Keratinocyte (primary cell): ENCODE measurements at places on chromosomes 7 and 10. TPM values are rescaled to one million over a fixed set of nuclear protein-coding genes. Genes with fewer than 3 reads are reported as not detected.

GRCh38 chr7:31864646-31865045 is 177.6 kb downstream of the PPP1R17 start:
- H3K27me3 ChIP-seq: no peaks in the 10 kb centered on the region
- no peak overlapping the region for H3K27ac ChIP-seq
- H3K36me3 ChIP-seq: no peaks in the 10 kb centered on the region
- H3K4me1 ChIP-seq: no peaks in the 10 kb centered on the region

DNA sequence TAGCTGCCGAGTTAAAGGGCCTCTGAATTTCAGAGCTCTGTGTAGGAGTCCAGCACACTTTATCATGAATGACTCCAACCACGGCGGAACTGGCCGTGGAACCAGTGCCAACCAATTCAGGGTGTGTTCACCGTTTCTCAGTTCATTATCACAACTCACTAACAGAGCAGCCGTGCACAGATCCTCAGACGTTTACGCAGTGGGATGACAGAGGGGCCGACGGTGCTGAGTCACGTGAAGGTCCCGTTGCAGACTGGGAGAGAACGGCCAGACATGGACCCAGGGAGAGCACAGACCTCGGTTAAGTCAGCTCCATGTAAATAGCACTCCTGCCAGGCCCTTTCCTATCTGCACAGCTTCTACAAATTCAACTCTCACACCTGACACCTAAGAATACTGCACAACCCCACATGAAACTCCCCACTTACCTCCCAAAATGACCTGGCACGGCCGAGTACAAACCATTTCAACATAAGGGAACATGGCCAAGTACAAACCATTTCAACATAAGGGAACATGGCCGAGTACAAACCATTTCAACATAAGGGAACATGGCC is 95.5 kb downstream of the DIP2C start:
- H3K36me3 ChIP-seq: peaks cover 1% of the 10 kb centered on the region
- no peak overlapping the region for H3K4me3 ChIP-seq
- H3K27me3 ChIP-seq: no peaks in the 10 kb centered on the region

DNA sequence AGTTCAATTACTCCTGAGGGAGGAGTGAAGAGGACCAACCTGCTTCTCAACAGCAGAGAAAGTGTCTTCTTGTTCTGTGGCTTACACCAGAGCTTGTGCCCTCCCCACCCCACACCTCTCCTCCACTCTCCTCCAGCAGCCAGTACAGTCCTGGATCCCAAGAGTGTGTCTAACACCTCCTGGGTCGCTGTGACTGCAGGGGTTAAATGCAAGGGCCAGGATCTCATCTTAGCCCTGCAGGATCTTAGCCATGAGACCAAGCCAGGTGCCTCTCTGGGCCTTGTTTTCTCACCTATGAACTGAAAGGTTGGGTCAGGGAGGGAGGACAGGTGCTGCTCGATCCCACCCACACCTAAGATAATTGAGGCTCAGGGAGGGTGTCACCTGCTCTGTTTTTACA is 34.5 kb upstream of the MSRB2 start:
- DNase-seq: no peak
- no peak overlapping the region for H3K27ac ChIP-seq
- H3K4me1 ChIP-seq: peaks cover 7% of the 10 kb centered on the region
- H3K36me3 ChIP-seq: no peaks in the 10 kb centered on the region
- H3K4me3 ChIP-seq: no peak overlapping the region
- no peaks in the 10 kb centered on the region for H3K27me3 ChIP-seq

DNA sequence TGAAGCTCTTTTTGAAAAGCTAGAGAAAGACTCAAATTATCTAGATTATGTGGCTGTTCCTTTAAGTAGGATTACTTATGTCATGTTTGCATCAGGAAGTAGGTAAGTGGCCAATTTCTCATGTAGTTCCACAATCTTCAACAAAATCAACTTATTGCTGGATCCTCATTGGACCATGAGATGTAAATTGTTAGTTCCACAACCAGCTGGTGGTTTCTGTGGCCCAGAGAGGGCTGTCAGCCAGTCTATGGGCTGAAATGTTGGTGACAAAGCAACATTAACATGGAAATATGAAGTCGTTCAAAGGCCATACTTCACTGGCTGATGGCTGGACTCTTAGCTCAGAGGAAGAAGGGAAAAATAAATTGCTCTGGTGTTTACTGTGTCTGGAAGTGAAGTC is 157.9 kb downstream of the PLXDC2 start:
- no peaks in the 10 kb centered on the region for H3K36me3 ChIP-seq
- H3K4me1 ChIP-seq: peaks cover 18% of the 10 kb centered on the region
- H3K27ac ChIP-seq: no peak overlapping the region
- no peak for DNase-seq
- no peaks in the 10 kb centered on the region for H3K27me3 ChIP-seq

GRCh38 chr7:142152076-142152475 is 40.6 kb downstream of the MGAM2 start:
- no peaks in the 10 kb centered on the region for H3K36me3 ChIP-seq
- no peak overlapping the region for H3K4me3 ChIP-seq
- no peak overlapping the region for H3K27ac ChIP-seq

Gene TCAF2
- polyA plus RNA-seq: 0.61 to 1.6 TPM (median 1.2 TPM) in 3 replicates
